ENCODE measurements at places on chromosomes 16 and 17. TPM values are rescaled to one million over a fixed set of nuclear protein-coding genes. Genes with fewer than 3 reads are reported as not detected.

GRCh38 chr17:42386777-42387657, 1.2 kb downstream of the STAT3 start:
- H3K4me1 ChIP-seq: peaks cover 59% of the 10 kb centered on the region
- no peaks in the 10 kb centered on the region for H3K27me3 ChIP-seq
- H3K27ac ChIP-seq: peak overlapping the region; percentile 100
- H3K36me3 ChIP-seq: peaks cover 51% of the 10 kb centered on the region
- peak overlapping the region; percentile 95 for H3K4me3 ChIP-seq

DNA sequence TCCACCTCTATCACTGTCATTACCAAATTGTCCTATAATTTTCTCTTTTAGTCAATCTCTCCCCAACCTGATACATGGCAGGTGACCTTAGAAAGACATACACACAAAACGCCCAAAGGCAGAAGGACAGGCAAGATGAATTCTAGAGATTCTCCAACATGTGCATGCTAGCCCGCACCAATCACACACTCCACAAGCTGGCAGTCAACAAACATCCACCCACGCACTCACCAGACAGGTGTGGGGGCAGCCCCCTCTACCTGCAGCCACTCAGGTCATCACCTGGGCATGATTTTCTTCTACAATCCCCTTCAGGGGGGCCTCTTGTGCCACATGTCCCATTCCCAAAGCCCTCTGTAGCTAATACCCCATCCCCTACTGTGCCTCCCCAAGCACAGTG, 9.5 kb downstream of the MPP2 start:
- H3K4me3 ChIP-seq: no peak overlapping the region
- peaks cover 5% of the 10 kb centered on the region for H3K4me1 ChIP-seq
- DNase-seq: no peak
- no peaks in the 10 kb centered on the region for H3K36me3 ChIP-seq
- H3K27me3 ChIP-seq: peaks cover 32% of the 10 kb centered on the region
- no peak overlapping the region for H3K27ac ChIP-seq

The ZNF385C gene
- 0.30 TPM for total RNA-seq

The KCNH4 gene
- 0.53 TPM for total RNA-seq

The MED31 gene
- total RNA-seq: 17.7 TPM
